ENCODE measurements at places on chromosomes 2 and 18.

DNA sequence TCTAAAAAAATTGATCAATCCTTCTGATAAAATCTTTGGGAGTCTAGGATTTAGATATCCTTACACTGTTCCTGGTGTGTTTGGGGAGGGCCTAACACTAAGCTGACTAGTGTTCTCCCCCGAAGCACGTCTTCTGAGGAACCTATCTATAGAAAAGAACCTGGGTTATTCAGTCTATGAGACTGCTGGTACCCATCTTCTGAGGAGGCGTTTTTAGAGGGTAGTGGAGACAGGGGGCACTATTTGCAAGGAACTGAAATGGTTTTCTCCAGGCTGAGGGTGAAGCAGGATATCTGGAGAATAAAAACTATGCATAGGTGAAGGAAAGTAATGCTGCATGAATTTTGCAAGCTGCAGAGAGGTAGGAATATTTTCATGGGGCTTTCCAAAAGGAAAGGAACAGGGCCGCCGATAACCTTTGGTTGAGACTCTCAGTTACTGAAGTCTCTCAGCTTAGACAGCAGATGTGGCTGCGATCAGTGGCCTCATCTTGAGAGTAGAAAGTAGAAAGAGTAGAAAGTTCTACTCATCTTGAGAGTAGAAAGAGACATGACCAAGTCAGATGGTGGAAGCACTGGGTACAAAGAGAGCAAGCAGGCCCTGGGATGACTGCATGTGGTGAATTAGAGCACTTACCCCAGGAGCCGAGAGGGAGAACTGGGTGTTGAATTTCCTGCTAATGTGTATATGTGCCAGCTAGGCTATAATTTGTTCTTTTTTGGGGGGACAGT, 31.8 kb upstream of the KCNE4 start:
- no peak for DNase-seq

DNA sequence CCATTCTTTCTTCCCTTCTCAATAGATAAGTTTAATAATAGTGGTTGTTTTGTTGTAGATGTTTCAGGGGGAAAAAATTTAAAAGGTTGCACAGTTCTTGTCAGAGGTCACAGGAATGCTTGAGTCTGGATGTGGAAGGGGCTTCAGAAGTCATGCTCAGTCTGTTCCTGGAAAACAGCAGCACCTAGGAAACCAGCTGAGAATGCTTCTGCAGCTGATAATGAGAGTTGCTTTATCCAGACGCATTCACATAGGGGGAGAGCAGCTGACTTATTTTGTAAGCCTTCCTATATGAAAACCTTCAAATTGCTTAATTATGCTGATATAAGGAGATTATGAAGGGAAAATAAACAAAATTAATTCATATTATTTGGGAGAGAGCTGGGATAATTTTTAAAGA, 235.5 kb downstream of the GULP1 start:
- no peak for DNase-seq

DNA sequence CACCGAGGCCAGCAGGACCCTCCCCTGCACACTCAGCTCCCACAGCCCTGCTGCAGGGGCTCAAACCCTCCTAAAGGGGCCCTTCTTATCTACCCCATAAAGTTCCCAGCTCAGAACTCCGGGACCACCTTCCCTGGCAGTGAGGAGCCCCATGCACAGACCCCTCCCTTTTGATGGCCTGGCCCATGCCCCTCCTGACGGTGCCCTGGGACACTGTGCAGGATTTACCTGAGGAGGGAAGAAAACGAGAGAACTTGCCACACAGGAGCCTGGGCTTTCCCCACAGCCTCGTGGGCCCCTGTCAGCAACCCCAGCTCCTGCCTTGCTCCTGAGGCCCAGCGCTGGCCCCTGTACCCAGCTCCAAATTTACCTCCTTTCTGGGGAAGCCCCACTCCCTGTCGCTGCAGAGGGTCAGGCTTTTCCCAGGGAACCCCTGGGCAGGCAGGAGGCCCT, 206.3 kb upstream of the SALL3 start:
- no peak for DNase-seq

- no peak for DNase-seq
Measured at GRCh38 chr2:119192893-119193292, 30.7 kb upstream of the STEAP3 start.

DNA sequence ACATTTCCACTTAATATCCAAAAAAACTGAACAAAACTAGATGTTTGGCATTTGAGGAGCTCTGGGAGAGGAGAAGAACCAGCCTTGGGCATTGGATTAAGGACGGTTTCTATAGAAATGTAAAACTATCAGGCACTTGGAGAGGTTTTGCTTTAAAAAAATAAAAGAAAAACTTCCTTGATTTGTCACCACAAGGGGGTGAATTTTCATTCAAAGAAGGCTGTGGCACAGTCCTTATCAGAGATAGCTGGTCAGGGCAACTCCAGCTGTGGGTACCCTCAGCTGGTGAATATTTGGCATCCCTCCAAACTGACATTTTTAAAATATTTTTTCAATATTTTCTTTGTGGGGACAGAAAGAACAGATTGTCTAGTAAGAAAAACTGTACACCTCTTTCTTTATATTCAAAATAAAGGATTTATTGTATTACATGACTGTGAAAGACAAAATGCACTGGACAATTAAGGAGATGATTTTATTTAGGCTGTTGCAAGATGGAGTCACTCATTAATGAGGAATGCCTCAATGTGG, 46.1 kb upstream of the TBC1D8 start:
- no peak for DNase-seq

- no peak for DNase-seq
Measured at GRCh38 chr2:145725876-145726275, 1206.0 kb upstream of the ZEB2 start.

- no peak for DNase-seq
Measured at GRCh38 chr2:136117909-136118818, at the start of gene CXCR4. CXCR4 (minus strand) TSS chr2:136118149; CDS start chr2:136118060, 89 bp downstream.

DNA sequence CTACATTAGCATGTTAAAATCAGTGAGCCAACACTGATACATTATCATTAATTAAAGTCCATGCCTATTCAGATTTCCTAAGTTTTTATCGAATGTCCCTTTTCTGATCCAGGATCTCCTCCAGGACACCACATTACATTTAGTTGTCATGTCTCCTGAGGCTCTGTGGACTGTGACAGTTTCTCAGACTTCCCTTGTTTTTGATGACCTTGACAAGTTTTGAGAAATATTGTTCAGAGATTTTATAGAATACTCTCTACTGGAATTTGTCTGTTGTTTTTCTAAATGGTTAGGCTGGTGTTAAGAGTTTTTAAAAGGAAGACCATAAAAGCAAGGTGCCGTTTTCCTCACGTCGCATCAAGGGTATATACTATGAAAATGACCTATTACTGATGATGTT, 16.3 kb upstream of the MAPRE3 start:
- no peak for DNase-seq

GRCh38 chr2:127105656-127106456, 1.1 kb downstream of the BIN1 start:
- no peak for DNase-seq
